AML-193 (cell line): ENCODE measurements at places on chromosomes 1 and 21.

GRCh38 chr1:80218112-80218511 is 1211.6 kb upstream of the ADGRL4 start:
- peak; percentile 16 for DNase-seq

DNA sequence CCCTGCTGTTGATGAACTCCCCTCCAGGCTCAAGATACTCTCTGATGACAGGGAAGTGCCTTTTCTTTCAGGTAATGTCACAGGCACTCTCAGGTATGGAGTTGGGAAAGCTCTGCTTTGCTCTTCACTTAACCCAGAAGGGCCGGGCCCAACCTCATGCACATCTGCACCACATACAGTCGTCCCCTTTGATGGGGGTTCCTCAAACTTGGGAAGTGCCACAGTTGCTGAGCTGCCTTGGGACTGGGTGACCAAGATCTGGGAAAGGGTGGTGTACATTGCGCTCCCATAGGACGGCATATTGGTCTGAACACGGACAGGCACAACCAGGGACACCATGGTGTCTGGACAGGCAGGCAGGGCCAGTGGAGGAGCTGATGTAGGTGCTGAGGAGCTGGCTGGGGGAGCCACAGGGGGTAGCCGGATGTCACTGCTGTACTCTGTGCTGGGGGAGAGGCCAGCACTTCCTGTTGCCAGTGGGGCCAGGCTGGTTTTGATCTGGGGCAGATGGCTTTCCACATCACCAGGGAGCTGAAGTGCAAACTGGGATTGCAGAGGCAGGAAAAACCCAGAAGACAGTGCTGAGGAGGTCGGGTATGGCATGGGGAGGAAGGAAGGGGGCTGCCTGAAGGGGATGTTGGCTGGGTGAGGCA is 96.2 kb upstream of the EDN2 start:
- DNase-seq: no peak

- no peak for DNase-seq
These were observed 12.7 kb upstream of the IFI16 start for GRCh38 chr1:158996998-158997397.

- no peak for DNase-seq
These were observed 351.0 kb upstream of the B3GALT2 start for GRCh38 chr1:193537266-193538002.

DNA sequence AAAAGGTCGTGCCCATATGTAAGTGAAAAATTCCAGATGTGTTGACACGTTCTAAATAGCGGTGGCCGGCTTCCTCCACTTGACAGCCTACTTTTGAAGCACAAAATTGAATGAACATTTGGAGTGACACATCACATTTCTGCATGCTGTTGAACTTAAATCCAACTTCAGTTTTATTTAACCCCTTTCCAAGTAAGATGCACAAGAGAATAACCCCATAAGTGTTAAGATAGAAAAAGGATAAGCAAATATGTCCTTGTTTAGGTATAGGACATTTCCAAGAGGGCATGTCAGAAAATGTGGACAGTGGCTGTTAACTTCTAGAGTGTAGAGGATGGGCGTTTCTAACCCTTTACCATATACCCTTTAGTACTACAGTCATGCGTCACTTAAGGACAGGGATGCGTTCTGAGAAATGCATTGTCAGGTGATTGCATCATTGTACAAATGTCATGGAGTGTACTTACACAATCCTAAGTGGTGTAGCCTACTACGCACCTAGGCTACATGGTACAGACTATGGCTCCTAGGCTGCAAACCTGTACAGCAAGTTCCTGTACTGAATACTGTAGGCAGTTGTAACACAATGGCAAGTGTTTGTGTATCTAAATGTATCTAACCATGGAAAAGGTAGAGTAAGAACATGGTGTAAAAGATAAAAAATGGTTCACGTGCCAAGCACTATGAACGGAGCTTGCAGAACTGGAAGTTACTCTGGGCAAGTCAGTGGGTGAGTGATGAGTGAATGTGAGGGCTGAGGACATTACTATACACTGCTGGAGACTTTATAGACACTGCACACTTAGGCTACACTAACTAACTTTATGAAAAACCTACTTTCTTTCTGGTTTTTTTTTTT is 9.3 kb upstream of the FAM89A start:
- no peak for DNase-seq

GRCh38 chr1:208045463-208046260 is 134.7 kb upstream of the CD34 start:
- no peak for DNase-seq

DNA sequence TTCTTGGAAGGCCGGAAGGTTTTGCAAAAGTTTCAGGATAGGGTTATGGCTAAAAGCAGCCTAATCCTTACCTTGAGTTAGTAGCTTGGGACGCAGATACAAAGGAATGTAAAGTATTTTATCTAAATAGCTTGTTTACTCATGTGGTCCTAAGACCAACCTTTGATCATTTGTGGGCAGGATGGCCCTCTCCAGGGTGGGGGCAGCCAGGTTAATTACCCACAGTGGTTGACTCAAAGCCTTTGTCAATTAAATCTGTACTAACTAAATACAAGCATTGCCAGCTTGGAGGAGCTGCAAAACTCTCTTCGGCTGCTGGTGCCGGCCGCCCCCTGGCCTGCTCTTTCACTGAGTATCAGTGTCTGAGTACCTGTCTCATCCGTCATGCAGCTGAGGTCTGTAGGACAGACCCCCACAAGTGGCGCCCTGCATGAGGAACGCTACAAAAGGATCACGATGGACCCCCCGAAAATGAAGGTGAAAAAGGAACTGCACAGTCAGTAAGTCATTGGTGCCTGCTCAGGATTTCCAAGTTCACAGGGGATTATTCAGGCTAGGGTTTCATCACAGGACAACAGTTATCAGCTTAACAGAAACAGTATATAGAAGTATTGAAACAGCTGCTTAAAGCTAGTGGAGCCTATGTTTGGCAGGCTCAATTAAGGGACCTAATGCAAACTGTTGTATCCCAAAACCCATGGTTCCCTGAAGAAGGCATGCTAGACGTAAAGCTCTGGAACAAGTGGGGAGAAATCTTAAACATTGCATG is 212.5 kb upstream of the MAP1LC3C start:
- no peak for DNase-seq

- DNase-seq: no peak
These were observed 8.9 kb downstream of the RALGPS2 start for GRCh38 chr1:178733972-178734371.

DNA sequence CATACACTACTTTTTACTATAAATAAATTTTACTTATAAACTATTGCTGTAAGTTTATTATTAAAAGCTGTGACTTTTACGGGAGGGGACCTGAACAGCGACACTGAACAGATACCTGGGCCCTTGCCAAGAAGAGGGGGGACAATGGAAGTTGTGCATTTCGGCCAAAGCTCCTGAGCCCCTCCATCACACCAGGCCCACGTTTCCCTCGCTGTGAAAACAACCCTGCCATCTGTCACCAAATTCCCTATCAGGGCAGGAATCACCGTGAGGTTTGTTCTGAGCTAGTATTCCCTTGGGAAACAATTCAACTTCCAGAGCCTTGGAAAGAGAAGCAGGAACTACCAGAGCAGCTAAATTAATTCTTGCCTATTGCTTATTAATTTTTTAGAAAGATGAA is 37.0 kb downstream of the VTCN1 start:
- DNase-seq: no peak

- DNase-seq: no peak
These were observed 588.3 kb downstream of the LMO4 start for GRCh38 chr1:87916965-87917364.

DNA sequence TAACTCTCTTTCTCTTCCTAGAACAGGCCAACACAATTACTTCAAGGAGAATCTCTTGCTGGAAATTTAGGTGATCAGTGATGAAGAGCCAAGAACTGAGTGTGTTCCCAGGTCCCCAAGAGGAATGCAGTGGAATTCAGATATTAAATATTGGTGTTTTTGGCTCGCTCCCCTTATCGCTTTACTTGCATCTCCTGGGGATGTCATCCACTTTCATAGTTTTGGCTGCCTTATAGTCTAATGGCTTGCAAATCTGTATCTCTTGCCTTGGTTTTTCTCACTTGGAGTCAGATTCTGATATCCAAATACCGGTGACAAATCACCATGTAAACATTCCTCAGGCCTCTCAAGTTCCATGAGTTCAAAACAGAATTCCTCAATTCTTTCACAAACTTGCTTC is 151.0 kb upstream of the C1orf87 start:
- DNase-seq: no peak

- DNase-seq: peak; percentile 55
These were observed 429.3 kb upstream of the RUNX1 start for GRCh38 chr21:35478161-35479064.

- no peak for DNase-seq
These were observed 140.9 kb downstream of the KCNT2 start for GRCh38 chr1:196467230-196467925.
